ENCODE measurements at places on chromosomes 7 and 10. TPM values are rescaled to one million over a fixed set of nuclear protein-coding genes. Genes with fewer than 3 reads are reported as not detected.

GRCh38 chr10:49357910-49358309 lies 38.0 kb downstream of the DRGX start:
- DNase-seq = no peak
- no peak overlapping the region for H3K27ac ChIP-seq
- H3K36me3 ChIP-seq = no peaks in the 10 kb centered on the region
- H3K4me3 ChIP-seq = no peak overlapping the region
- peaks cover 11% of the 10 kb centered on the region for H3K4me1 ChIP-seq

DNA sequence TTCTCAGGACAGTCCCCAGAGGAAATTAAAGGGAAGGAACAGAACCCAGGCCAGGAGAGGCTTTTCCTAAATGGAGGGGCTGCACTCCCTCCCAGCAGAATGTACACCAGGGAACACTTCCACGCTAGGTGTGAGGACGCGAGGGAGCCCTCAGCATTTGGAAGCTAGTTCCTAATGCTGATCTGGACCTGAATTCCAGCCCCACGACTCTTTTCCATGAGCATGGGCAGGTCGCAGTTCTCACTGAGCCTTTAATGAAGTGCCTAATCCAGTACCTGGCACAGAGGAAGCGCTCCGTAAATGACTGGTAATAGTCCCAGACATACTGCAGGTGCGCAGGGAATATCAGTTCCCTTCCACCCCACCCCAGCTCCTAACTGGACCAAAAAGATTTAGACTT lies 1.1 kb downstream of the ALOX5 start:
- peaks cover 4% of the 10 kb centered on the region for H3K4me1 ChIP-seq
- H3K27ac ChIP-seq = no peak overlapping the region
- H3K4me3 ChIP-seq = peak overlapping the region; percentile 68
- peaks cover 55% of the 10 kb centered on the region for H3K27me3 ChIP-seq
- no peak for DNase-seq

GRCh38 chr10:33665501-33665900 lies 331.0 kb upstream of the NRP1 start:
- no peak for DNase-seq
- peaks cover 4% of the 10 kb centered on the region for H3K4me1 ChIP-seq
- H3K36me3 ChIP-seq = no peaks in the 10 kb centered on the region
- no peak overlapping the region for H3K4me3 ChIP-seq
- no peaks in the 10 kb centered on the region for H3K27me3 ChIP-seq

C7orf57 gene
- 0.42 TPM for total RNA-seq
